Activated T-cell treated with anti-CD3 and anti-CD28 coated beads, Interleukin-2, amount 50 U/mL, for 4 hours (primary cell): ENCODE measurements at places on chromosomes 7 and 10.

DNA sequence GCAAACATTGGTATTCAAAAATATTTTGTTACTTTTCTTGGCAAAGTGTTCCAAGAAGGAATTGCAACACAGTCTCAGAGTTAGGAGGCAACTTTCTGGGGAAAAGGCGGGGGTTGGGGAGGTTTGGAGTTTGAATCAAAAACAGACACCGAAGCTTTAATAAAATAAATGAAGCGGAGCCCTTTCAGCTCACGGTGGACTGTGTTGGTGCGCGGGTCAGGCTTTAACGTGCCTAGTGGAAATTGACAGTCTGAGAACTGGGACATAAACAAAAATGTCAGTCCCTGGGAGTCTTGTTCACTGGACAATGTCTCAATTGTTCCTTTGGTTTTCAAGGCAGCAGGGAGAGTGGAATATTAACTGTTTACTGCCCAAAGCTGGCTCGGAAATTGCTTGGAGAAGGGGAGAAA lies 109.3 kb downstream of the TCF7L2 start:
- DNase-seq: no peak

DNA sequence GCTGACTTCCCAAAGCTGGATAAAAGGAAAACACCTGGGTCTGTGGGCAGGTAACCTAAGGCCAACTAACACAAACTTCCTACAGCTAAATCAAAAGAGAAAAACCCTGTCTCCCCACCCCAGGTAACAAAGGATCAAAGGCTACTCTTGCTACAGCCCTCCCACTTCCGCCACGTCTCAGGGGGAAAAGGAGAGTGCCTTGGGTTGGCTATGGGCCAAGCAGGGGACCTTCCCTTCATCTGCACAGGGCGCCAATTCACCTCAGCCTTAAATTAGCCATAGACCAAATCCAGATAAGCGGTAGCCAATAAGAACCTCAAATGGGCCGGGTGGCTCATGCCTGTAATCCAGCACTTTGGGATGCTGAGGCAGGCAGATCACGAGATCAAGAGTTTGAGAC lies 69.1 kb upstream of the LANCL2 start:
- no peak for DNase-seq

DNA sequence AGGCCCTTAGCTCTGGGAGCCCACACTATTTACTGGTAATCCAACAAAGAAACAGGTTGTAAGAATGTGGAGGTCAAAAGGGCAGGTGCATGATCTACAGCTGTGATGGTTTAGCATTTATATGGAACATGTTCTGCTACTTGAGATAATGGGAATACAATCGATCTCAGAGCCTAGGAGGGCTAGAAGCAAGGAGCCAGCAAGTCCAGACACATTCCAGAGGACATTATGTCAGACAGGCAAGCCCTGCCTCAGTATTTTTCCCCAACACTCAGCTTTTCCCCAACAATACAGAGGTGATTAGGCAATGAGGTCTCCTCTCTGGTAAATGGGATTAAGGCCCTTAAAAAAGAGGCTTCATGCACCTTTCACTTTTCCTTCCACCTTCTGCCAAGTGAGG lies 21.4 kb upstream of the GNAT3 start:
- DNase-seq: no peak

- DNase-seq: no peak
Measured at GRCh38 chr7:129949292-129950133, 3.2 kb downstream of the UBE2H start.

DNA sequence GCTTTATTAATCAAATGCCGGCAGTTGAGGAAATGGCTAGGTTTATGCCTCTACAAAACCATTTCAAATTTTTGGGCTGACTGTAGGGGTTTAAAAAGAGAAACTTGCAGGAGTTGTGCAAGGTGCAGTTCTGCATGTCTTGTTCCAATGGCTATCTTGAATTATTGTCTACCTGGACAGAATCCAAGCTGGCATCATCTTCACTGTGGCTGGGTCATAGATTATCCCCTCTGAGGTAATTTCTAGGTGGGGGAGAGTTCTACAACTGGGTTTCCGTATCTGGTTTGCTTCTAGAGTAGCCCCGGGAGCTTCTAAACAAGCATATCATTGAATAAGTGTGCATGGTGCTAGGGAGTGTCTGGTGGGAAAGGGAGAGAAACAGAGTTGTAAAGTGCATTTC lies 16.9 kb downstream of the BET1 start:
- DNase-seq: no peak

DNA sequence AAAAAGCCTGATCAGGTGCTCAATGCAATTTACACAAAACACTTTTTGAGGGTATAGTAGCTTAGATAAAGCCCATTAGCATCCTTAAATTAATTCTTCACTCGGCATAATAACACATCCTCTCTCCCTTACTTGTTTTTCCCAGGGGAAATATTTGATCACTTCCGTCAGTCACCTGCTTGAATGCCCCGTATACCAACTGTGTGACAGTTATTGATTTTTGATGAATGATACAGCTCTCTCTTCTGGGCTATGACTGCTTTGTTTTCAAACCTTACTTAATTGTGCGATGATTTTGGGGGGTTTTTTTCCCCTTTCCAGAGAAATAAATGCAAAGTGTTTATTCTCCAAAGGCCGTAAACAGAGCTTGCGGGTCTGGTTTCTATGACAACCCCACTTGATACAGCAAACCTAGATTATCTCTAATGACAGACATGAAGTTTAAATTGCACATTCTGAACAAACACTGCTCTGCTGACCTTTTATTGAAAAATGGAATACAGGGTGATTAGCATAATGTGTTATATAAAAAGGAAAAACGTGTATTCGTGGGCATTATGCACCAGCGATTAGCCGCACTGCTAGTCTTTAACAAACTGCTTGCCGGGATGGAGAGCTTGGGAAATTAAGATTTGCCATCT lies 78.4 kb upstream of the NANOS1 start:
- DNase-seq: no peak
